ENCODE measurements at places on chromosomes 11 and 22. TPM values are rescaled to one million over a fixed set of nuclear protein-coding genes. Genes with fewer than 3 reads are reported as not detected.

DNA sequence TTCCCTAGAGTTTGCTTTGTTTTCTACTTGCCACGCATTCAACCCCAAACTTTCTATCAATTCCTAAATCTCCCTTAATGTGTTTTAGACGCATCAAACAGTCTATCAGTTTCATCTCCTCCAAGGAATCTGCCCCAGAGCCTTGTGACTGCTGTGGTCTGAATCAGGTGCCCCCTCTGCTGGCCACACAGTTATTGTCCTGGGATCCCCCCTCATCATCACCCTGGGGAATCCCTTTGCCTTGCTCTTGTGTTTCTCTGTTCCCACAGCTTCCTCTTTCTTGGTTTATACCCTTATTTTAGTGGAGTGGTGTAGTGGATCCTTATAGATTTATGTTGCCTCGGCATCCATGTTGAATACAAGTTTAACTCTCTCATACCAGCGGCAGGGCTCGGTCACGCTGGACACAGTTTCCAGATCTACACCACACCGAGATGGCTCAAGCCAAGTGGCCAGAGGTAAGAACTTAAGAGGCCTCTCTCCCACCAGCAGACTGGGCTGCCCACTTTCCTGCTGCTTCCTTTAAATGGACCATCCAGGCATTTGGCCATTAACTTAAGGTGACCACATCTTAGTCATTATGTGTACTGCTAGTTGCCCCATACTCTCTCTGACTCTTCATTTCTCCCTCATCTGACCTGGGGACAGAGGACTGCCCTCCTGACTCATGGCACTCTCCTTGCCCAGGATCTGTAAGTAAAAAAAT lies 8.2 kb downstream of the UPB1 start:
- peak; percentile 61 for DNase-seq

DNA sequence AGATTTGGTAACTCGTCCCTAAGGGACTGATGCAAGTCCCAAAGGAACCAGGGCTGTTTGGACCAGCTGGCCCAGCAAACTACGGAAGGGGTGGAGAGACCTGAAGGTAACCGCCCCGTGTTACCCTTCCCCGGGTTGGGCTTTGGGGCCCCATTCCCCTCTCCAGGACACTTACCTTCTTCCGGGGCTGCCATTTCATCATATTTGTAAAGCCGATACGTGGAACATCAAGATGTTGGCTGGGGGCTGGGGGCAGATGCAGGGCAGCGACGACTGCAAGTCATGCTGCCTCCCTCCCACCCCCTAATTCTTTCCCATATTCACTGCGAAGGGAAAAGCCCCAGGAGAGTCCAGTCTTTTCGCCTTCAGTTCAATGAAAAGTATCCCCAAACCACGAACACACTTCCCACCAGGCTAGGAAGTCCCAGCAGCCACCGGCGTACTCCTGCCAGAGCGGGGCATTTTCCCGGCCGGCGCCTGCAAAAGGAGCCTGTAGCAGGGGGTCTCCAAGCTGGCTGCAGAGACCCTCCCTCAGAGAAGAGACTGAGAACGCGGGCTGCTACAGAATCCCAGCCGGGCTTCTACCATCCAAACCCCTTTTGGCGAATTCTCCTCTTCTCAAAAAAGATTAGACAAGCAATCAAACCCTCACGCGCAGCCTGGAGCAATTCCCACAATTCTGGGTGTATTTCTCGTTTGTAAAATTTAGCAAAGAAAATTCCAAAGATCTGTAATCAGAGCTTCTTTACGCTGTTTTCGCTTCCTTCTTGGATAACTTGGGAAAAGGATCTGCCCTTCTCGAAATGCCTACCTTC lies 236.7 kb downstream of the TTC28 start:
- peak; percentile 4 for DNase-seq

GRCh38 chr11:105137286-105137685 lies 2.3 kb downstream of the CARD18 start:
- DNase-seq = no peak

- DNase-seq = no peak
Measured at GRCh38 chr11:78927511-78927910, 352.8 kb upstream of the NARS2 start.

GRCh38 chr11:107858217-107859070 lies at the start of gene SLC35F2:
TSS of gene SLC35F2 (minus strand) at chr11:107858787. CDS start at chr11:107858767, 20 bp downstream.
- DNase-seq = peak; percentile 84

DNA sequence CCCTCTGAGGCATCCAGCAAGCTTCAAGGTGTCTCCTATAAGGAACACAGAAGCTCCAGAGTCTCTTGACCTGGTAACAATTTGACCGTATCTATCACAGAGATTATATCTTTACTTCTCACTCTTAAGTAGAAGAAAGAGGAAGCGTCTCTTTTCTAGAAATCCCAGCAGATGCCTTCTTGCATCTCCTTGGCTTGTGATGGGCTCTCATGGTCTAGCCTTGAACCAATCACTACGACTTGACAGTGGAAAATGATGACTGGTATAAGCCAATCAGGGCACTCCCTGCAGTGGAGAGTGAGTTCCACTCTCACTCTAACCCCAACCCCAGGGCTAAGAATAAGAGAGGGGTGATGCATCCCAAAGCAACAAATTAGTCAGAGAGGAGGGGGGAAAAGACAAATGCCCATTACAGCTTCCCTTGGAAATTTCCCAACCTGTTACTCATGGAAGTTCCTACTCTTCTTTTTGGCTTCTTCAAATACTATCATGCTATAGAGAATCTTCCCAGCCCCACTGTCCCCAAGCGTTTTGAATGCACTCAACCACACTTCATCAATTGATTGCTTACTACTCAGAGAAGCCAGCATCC lies 293.5 kb downstream of the MN1 start:
- DNase-seq = no peak

GRCh38 chr11:15944460-15944859 lies 411.9 kb downstream of the SOX6 start:
- DNase-seq = no peak

DNA sequence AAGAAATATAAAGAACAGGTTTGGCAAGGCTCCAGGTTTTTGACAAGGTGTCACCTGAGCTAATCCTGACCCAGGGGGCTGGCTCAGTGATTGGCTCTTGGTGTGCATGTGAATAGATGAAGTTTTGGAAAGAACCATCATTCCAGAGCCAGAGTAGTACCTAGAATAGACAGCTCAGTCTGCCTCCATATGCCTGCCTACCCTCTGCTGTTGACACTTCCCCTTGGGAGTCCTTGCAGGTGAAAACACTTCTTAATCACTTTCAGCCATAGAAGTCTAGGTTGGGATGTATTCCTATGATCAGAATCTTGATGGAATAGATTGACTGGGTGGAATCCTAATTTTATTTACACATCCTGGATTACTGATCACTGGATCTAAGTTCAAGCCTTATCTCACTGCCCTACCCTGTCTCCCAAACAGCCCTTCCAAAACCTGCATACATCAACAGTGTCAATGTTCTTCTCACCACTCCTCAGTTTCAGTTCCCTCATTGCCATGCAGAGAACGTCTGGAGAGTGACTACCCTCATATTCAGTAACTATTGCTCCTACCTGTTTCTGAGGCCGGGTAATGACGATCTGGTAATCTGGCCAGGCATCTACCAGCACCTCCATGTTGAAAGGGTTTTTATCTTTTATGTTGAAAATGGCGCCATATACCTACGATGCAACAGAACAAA lies 6.7 kb downstream of the GLYATL2 start:
- no peak for DNase-seq

DNA sequence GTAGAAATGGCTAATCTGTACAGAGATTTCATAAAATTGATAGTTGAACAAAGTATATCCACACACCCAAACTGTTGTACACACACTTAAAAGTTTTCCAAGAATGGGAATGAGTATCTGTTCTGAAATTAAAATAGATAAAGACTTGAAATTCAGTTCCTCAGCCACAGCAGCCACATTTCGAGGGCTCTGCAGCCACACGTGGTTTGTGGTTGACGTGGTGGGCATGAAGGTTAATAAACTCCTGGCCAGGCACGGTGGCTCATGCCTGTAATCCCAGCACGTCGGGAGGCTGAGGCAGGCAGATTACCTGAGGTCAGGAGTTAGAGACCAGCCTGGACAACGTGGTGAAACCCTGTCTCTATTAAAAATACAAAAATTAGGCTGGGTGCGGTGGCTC lies 24.0 kb downstream of the TPST2 start:
- peak; percentile 22 for DNase-seq

DNA sequence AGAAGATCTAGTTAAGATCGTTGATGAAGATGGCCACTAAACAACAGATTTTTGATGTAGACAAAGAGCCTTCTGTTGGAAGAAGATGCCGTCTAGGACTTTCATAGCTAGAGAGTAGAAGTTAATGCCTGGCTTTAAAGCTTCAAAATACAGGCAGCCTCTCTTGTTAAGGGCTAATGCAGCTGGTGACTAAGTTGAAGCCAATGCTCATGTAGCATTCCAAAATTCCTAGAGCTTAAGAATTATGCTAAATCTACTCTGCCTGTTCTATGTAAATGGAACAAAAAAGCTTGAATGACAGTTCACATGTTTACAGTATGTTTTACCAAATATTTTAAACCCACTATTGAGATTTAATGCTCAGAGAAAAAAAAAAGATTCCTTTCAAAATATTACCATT lies 492.6 kb downstream of the CNTN5 start:
- DNase-seq = no peak

- DNase-seq = no peak
Measured at GRCh38 chr11:4578624-4579023, 2.9 kb upstream of the OR52I2 start.

- peak; percentile 8 for DNase-seq
Measured at GRCh38 chr22:19290400-19291217, 910 bp downstream of the CLTCL1 start.

GRCh38 chr22:22425783-22426624 lies 82.5 kb downstream of the ZNF280B start:
- DNase-seq = no peak

GRCh38 chr11:117519170-117519569 lies 191.5 kb downstream of the CEP164 start:
- no peak for DNase-seq

GRCh38 chr11:35337136-35337913 lies 82.0 kb downstream of the SLC1A2 start:
- DNase-seq = no peak

GRCh38 chr22:37054056-37054395 lies 2.5 kb downstream of the KCTD17 start:
- no peak for DNase-seq

- DNase-seq = peak; percentile 54
Measured at GRCh38 chr11:118918128-118918685, 7.5 kb downstream of the BCL9L start.

DNA sequence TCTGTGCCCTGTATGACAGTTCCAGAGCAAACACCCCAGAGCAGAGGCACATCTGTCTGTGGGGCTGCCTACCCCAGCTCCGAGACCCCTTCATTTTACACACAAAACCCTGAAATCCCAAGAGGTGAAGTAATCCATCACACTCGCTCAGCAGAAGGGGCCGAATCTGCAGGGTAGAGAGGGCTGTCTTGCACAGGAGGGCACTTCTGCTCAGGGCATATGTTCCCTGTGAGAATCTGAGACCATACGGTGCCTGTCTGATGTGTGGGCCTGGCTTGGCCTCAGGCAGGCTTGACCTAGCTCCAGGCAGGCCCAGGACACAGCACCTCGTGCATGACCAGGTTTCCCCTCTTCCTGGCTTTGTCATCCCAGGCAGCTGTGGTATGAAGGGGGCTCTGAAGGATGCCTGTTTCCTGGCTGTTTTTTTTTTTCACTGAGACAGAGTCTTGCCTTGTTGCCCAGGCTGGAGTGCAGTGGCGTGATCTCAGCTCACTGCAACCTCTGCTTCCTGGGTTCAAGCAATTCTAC lies 37.2 kb downstream of the GRIK4 start:
- DNase-seq = no peak

DNA sequence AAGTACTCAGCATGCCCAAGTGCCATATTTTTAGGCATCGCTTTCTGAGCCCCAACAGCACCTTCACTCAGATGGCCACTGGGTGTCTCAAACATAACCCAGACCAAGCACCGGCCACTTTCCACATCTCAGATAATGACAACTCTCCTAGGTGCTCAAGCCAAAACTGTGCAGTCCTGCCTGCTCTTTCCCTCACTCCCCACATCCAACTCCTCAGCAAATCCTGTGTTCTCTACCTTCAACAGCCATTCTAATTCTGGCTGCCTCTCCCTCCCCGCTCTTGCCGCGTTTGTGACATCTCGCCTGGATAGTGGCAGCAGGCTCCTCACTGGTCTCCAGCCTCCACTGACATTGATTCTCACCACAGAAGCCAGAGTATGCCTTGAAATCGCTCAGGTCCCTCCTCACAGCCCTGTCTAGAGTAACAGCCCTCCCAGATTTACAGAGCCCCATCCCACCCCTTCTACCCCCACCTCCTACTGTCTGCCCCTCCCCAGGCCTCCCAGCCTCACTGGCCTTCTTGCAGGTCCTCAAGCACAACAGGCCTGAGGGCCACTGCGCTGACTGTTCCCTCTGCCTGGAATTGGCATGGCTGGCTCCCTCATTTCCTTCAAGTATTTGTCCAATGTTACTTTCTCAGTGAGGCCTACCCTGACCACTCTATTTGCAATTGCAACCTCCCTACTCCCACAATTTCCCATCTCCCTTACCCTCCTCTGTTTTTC lies 1.3 kb upstream of the PHETA2 start:
- DNase-seq = no peak

DNA sequence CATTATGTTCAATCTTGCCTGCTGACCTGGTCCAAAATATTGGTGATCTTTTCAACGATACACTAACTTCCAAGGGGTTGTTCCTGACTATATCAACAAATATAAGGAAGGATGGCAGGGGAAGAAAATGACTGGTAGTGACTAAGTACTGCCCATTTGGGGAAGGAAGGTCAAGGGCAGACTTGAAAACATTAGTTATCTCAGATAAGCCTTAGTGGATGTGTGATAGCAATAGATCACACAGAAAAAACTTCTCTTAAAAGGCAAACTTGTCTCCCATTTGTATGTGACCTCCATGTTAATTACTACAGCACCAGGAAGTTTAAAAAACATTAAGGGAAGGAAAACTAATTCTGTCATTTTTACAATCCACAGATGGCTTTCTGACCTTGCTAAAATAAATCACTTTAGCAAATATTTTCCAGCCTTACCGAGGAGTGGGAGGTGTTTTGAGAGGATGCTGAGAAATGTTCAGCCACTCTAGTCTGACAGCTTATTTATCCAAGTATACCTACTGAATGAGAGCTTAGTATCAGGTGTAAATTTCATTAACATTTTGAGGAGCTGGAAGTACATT lies 88.2 kb upstream of the DDI1 start:
- no peak for DNase-seq

GRCh38 chr11:106277484-106277883 lies 200.0 kb downstream of the AASDHPPT start:
- DNase-seq = no peak

The C11orf87 gene
- not detected for total RNA-seq

The CCDC81 gene
- total RNA-seq = 0.42 TPM

The DUSP8 gene
- total RNA-seq = 1.5 TPM

The DSCAML1 gene
- 0.94 TPM for total RNA-seq

The SCGB2A2 gene
- not detected for total RNA-seq

The EFEMP2 gene
- total RNA-seq = 8.5 TPM

The LRRC32 gene
- total RNA-seq = 11.5 TPM

The OR52I2 gene
- total RNA-seq = not detected

The MS4A3 gene
- not detected for total RNA-seq

All from activated naive CD8-positive, alpha-beta T cell treated with anti-CD3 and anti-CD28 coated beads for 36 hours (primary cell).